ENCODE measurements at places on chromosomes 3 and 15. TPM values are rescaled to one million over a fixed set of nuclear protein-coding genes. Genes with fewer than 3 reads are reported as not detected.

Gene GPR160
- 2.1 TPM for polyA plus RNA-seq

Gene MTFMT
- 9.3 TPM for polyA plus RNA-seq

Gene PLSCR2
- polyA plus RNA-seq: not detected

Gene AP3B2
- polyA plus RNA-seq: 0.52 TPM

Gene APOD
- 39.5 TPM for polyA plus RNA-seq

Gene PTX3
- 7.6 TPM for polyA plus RNA-seq

Gene DNAH12
- 0.26 TPM for polyA plus RNA-seq

Gene MAN2C1
- polyA plus RNA-seq: 63.9 TPM

Gene IGDCC3
- polyA plus RNA-seq: 3.0 TPM

Gene PCOLCE2
- polyA plus RNA-seq: 7.2 TPM

DNA sequence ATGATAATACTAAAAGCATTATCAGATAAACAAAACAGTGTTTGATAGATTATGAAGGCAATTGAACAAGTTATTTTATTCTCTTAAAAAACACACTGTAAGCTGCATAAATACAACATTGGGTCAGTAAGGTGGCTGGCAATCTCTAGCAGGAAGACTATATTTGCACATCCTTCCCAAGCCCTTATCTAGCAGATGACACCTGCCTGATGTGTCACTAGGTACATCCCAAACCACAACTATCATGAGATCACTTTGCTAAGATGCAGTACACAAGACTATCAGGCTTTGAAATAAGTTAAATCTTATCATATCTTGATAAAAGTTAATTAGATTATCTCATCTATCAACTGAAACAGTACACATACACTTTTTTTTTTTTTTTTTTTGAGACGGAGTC, 417.4 kb downstream of the MECOM start:
- no peak overlapping the region for H3K27ac ChIP-seq
- no peak overlapping the region for H3K4me3 ChIP-seq
- H3K36me3 ChIP-seq: no peaks in the 10 kb centered on the region
- H3K4me1 ChIP-seq: peaks cover 3% of the 10 kb centered on the region

DNA sequence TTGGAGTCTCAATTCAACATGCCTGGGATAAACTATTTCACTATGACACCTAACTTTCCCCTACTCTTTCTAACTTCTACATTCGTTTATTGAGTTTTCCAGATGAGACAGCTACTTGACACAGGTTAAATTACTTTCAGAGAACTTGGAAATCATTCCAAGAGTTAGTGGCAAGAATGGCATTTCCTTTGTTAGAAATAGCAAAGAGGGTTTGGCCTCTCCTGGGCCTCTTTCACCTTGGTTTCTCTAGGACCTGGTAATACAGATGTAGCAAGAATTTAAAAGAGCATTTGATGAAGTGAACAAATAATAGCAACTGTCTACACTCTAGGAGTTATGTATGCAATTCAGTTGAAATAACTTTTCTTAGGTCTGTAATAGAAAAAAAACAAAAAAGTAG, 748.9 kb downstream of the MECOM start:
- H3K4me3 ChIP-seq: no peak overlapping the region
- no peaks in the 10 kb centered on the region for H3K27me3 ChIP-seq
- no peaks in the 10 kb centered on the region for H3K36me3 ChIP-seq
- no peaks in the 10 kb centered on the region for H3K4me1 ChIP-seq

DNA sequence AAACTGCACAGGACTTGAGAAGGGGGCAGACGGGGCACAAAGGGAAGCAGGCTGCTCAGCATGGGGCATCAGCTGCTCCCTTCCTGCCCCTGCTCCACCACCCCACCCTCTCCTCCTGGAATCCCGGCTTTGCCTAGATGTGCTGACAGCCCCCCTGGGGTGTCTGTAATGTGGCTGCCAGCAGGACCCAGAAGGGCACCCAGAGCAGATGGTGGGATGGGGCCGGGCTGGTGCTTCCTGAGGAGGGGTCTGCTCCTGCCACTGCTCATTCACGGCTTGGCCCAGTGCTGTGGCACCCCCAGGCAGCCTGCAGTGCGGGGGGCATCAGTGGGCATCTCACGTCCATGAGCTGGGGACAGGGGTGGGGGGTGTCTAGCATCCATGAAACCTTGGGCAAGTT, 10.2 kb downstream of the H1-8 start:
- H3K4me1 ChIP-seq: peaks cover 50% of the 10 kb centered on the region
- H3K27me3 ChIP-seq: peaks cover 3% of the 10 kb centered on the region
- no peak overlapping the region for H3K27ac ChIP-seq
- H3K36me3 ChIP-seq: peaks cover 16% of the 10 kb centered on the region
- DNase-seq: no peak

- H3K4me1 ChIP-seq: peaks cover 14% of the 10 kb centered on the region
- no peak overlapping the region for H3K4me3 ChIP-seq
- H3K27ac ChIP-seq: no peak overlapping the region
- no peak for DNase-seq
- H3K27me3 ChIP-seq: no peaks in the 10 kb centered on the region
Measured at GRCh38 chr15:51327081-51327480, 11.3 kb downstream of the CYP19A1 start.

- no peaks in the 10 kb centered on the region for H3K4me1 ChIP-seq
- no peaks in the 10 kb centered on the region for H3K36me3 ChIP-seq
- H3K4me3 ChIP-seq: no peak overlapping the region
- DNase-seq: no peak
- no peak overlapping the region for H3K27ac ChIP-seq
- no peaks in the 10 kb centered on the region for H3K27me3 ChIP-seq
Measured at GRCh38 chr3:101701696-101702634, 15.4 kb upstream of the RPL24 start.

GRCh38 chr3:132164469-132165092, 129.8 kb upstream of the CPNE4 start:
- no peaks in the 10 kb centered on the region for H3K36me3 ChIP-seq
- DNase-seq: no peak
- H3K4me1 ChIP-seq: no peaks in the 10 kb centered on the region
- H3K4me3 ChIP-seq: no peak overlapping the region

DNA sequence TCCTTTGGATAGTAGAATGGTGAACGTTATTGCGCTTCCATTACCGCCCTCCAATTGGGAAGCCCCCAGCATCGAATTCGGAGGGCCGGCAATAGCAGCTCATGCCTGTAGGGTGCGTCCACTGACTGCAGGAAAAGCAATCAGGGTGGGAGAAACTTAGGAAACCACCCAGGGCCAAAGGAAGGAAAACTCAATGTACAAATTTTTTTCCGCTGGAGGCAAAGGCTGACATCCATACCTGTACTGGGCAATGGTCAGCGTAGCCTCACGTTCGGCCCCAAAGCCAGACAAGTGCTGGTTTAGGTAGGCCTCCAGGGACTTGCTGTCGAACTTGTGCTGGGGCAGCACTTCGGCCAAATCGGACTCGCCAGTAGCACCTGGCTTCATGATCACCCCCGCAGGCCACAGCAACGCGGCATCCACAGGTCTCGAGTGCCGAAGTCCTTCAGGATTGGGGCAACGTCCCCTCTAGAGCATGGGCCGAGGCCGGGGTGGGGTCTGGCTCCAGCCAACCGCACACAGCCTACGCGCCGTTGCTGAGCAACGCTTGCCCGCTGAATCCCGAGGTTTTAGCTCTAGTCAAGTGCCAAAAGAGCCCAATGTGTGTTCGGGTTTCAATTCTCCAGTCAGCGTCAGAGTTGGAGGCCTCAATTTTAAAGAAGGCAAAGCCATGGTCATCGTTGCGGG, at the start of gene ACAD11:
ACAD11 (minus strand) TSS at position 445 of the 687 bp plus-strand sequence; CDS start at position 387, 58 bp downstream.
- H3K4me1 ChIP-seq: peaks cover 2% of the 10 kb centered on the region
- no peaks in the 10 kb centered on the region for H3K36me3 ChIP-seq
- no peaks in the 10 kb centered on the region for H3K27me3 ChIP-seq
- peak within 1 kb of the TSS; percentile 94 for H3K27ac ChIP-seq

GRCh38 chr15:84914909-84915605, 30.6 kb downstream of the SLC28A1 start:
- no peak overlapping the region for H3K4me3 ChIP-seq
- H3K4me1 ChIP-seq: peaks cover 34% of the 10 kb centered on the region
- no peak overlapping the region for H3K27ac ChIP-seq
- no peaks in the 10 kb centered on the region for H3K27me3 ChIP-seq
- H3K36me3 ChIP-seq: no peaks in the 10 kb centered on the region

DNA sequence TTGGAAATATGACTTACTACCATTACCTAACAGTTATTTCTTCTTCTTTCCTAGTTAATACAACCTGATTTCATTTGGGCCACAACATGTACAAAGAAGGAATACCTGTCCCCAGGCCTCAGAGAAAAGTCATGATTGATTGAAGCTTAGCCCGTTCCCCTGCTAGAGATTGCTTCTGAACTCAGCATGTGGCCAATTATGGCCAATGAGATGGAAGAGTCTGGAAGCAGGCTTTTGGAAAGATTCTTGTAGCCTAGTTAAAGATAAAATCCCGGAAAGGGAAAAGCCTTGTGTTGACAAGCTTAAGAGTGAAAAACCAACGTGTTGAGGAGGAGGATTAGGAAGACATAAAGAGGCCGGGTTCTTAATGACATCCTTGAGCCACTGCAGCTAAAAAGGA, 17.0 kb upstream of the TM6SF1 start:
- no peaks in the 10 kb centered on the region for H3K36me3 ChIP-seq
- DNase-seq: no peak
- no peaks in the 10 kb centered on the region for H3K27me3 ChIP-seq
- H3K4me3 ChIP-seq: no peak overlapping the region
- no peak overlapping the region for H3K27ac ChIP-seq

GRCh38 chr3:45211466-45212094, 14.5 kb downstream of the TMEM158 start:
- no peaks in the 10 kb centered on the region for H3K36me3 ChIP-seq
- peaks cover 7% of the 10 kb centered on the region for H3K4me1 ChIP-seq
- no peak overlapping the region for H3K4me3 ChIP-seq
- no peak overlapping the region for H3K27ac ChIP-seq
- peaks cover 6% of the 10 kb centered on the region for H3K27me3 ChIP-seq

GRCh38 chr3:114418724-114419543, 125.1 kb downstream of the TIGIT start:
- peak; percentile 86 for DNase-seq
- H3K27me3 ChIP-seq: no peaks in the 10 kb centered on the region

DNA sequence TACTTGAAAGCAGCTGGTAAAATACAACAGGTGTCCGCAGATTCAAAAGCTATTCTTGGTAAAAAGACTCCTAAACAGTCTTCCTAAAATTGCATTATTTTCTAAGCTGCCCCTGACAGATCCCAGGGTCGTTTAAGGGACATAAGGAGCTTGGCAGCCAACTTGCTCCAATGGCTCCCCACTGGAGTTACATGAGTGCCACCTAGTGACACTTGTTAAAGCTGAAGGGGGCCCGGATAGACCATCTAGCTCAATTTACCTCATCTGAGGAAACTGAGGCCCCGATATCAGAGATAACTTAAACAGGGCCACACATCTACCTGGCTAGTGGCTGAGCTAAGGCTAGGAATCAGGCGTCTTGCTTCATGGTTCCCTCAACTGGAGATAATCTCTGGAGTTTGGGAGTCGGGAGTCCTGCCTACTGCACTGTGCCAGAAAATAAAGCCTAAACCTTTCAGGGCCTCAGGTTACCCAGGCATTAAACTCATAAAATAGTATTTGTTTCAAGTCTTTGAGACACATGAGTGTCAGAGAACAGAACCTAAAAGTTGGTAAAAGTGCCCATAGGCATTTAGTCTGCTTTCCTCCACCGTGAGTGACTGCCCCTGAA, 6.5 kb upstream of the TBC1D23 start:
- DNase-seq: peak; percentile 93
- H3K4me3 ChIP-seq: no peak overlapping the region
- H3K27me3 ChIP-seq: no peaks in the 10 kb centered on the region
- peak overlapping the region; percentile 54 for H3K27ac ChIP-seq
- no peaks in the 10 kb centered on the region for H3K36me3 ChIP-seq

DNA sequence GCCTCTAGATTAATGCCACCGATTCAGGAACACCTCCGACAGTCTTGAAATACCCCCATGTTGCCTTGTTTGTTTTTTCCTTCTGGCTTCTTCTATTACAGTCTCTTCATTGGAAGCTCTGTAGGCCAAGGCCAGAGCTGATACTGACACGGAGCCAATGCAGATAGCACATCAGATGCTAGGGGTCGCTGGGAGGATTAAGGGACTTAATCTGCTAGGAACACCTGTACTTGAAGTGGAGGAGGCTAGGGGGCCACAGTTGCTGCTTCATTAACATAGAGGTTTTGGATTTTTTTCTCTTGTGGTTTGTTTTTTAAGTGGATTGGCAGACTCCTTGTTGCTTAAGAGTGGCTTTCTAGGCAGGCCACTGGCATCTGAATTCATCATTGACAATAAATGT, 49.6 kb downstream of the PARP14 start:
- no peak overlapping the region for H3K4me3 ChIP-seq
- H3K27me3 ChIP-seq: no peaks in the 10 kb centered on the region
- H3K27ac ChIP-seq: no peak overlapping the region
- H3K4me1 ChIP-seq: no peaks in the 10 kb centered on the region

- H3K4me3 ChIP-seq: no peak overlapping the region
- DNase-seq: no peak
- H3K27me3 ChIP-seq: no peaks in the 10 kb centered on the region
- H3K36me3 ChIP-seq: no peaks in the 10 kb centered on the region
- no peak overlapping the region for H3K27ac ChIP-seq
- no peaks in the 10 kb centered on the region for H3K4me1 ChIP-seq
Measured at GRCh38 chr3:152893647-152894046, 58.7 kb downstream of the P2RY1 start.

- H3K4me3 ChIP-seq: no peak overlapping the region
- H3K4me1 ChIP-seq: no peaks in the 10 kb centered on the region
- no peaks in the 10 kb centered on the region for H3K27me3 ChIP-seq
Measured at GRCh38 chr3:61783993-61784718, 222.8 kb downstream of the PTPRG start.

DNA sequence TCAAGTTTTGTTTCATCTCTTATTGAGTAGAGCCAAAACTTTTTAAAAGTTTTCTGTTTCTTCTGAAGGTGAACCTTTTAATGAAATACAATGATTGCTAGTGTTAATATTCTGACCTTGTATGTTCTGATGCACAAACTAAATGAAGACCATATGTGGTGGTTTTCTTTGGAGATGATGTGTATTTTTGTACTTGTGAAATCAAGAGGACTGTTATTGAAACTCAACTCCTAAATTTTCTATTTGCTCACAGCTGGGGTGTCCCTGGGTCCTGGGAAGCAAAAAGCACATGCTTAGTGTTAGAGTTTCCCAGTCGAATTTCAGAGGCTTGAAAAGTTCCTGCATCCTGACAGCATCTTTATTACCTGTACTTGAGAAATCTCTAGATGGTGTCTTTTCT, 1185.8 kb upstream of the ALCAM start:
- H3K27ac ChIP-seq: no peak overlapping the region
- H3K4me3 ChIP-seq: no peak overlapping the region
- no peaks in the 10 kb centered on the region for H3K36me3 ChIP-seq
- no peaks in the 10 kb centered on the region for H3K27me3 ChIP-seq
- peak; percentile 7 for DNase-seq
- no peaks in the 10 kb centered on the region for H3K4me1 ChIP-seq

- no peaks in the 10 kb centered on the region for H3K4me1 ChIP-seq
- H3K36me3 ChIP-seq: no peaks in the 10 kb centered on the region
- H3K27me3 ChIP-seq: peaks cover 7% of the 10 kb centered on the region
- no peak overlapping the region for H3K4me3 ChIP-seq
- H3K27ac ChIP-seq: no peak overlapping the region
Measured at GRCh38 chr15:59866642-59867041, 137.5 kb upstream of the FOXB1 start.

Measured in muscle of leg (tissue), 16 donors.